ENCODE measurements at places on chromosomes 12 and 14.

- no peak for DNase-seq
These were observed 124.4 kb upstream of the RTL1 start for GRCh38 chr14:101027966-101028365.

DNA sequence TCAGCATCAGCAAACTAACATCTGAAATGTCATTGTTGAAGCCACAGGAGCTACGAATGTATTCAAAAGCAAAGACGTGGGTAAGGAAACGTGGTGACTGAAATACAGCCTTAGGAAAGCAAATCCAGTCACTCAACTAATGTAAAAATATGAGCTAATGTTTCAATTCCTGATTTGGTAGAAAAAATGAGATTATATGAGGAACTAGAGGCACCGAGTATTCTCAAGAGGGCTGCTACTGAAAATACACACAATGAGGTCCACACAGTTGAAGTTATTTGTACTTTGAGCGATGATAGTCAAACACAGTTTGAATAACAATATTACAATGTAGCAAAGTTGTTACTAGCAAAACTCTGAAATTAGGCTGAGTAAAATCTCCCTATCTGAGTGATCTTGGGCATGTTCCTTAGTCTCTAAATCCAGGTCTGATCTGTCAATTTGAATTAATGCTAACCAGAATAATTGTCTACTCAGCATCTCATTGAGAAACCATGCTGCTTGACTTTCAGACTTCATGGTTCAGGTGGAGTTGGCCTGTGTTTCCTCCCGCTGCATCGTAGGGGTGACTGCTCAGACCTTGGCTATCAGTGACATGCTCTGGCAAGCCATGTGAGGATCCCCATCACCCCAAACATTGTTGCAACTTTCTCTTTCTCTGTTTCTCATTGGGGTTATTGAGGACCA is 467.1 kb upstream of the SOX5 start:
- no peak for DNase-seq

DNA sequence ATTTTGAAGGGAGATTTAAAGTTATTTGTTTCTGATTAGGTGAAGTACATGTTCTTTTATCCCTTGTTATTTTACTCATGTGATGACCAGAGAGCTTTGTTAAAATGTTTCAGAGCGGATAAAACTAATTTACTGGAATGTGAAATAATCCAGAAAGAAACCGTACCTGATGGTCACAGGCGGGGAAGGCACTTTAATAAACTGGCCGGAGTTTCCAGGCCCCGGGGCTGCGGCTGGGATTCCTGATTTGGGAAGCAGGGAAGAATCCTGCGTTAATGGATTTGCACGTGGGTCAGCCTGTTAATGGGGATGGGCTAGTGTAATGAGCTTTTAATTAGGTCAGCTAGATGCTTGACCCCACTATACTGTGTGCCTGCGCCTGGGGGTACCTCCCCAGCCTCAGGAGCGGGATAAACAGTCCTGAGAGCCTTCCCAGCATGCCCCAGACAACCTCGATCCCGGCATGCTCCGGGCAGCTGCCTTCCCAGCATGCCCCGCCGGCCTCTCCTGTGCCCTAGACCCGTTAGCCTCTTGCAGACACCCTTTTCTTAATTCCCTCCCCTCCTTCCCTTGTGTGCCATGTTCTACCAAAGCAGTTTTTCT is 208.6 kb upstream of the CDKN3 start:
- DNase-seq, result no peak

DNA sequence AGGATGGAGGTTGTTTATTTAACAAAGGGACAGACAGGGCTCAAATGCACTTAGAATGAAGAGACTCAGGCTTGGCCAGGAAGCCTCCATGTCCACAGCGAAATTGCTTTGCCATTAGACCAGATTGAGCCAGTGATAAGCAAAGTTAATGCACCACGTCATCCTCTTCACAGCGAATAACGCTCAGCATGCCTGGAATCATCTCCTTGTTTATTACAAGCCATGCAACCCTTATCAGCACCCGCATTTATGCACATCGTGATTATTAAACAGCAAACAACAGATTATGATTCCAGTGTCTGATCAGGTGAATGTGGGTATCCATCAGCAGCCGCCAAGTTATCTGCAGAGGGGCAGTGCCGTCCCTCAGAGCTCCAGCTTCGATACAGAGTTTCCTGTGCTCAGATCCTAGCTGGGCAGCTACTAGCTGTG is 175.0 kb upstream of the TMEM132C start:
- no peak for DNase-seq

- no peak for DNase-seq
These were observed 50.5 kb downstream of the ATF7 start for GRCh38 chr12:53575502-53576249.

GRCh38 chr14:95440951-95441350 is 75.5 kb downstream of the SYNE3 start:
- no peak for DNase-seq

- no peak for DNase-seq
These were observed 103.3 kb downstream of the PELI2 start for GRCh38 chr14:56221382-56222128.

GRCh38 chr14:45785240-45785639 is 532.2 kb upstream of the MIS18BP1 start:
- no peak for DNase-seq

DNA sequence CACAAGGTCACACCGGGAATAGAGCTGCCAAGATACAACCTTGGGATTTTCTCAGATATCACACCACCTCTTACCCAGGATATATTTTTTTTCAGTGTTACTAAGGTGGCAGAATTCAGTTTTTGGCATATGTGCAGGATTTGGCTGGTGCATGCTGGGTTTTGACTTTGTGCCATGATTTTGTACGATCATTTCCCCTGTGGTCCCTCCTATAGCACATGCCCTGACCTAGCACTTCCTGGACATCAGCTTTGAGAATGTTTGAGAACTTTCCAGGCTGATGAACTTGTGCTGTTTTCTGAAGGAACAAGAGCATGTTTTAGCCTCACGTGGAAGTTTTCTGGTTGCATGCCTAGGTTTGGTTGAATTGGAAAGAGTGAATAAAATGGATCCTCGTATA is 11.0 kb upstream of the TBPL2 start:
- no peak for DNase-seq

GRCh38 chr12:32605326-32606095 is 73.6 kb upstream of the DNM1L start:
- no peak for DNase-seq

DNA sequence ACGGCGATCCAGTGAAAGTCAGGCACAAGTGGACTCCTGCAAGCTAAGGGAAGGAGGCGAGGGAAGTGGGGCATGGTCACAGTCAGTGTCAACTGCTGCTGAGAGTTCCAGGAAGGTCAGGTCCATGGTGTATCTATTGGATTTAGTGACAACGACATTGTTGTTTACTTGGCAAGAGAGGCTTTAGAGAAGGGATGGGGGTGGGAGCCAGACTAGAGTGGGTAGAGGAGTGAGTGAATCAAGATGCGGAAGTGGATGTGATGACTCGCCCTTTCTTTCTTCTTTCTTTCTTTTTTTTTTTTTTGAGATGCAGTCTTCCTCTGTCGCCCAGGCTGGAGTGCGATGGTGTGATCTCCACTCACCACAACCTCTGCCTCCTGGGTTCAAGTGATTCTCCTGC is 12.5 kb downstream of the P2RX7 start:
- DNase-seq, result no peak

- no peak for DNase-seq
These were observed 423.3 kb downstream of the FLRT2 start for GRCh38 chr14:85953265-85953664.

DNA sequence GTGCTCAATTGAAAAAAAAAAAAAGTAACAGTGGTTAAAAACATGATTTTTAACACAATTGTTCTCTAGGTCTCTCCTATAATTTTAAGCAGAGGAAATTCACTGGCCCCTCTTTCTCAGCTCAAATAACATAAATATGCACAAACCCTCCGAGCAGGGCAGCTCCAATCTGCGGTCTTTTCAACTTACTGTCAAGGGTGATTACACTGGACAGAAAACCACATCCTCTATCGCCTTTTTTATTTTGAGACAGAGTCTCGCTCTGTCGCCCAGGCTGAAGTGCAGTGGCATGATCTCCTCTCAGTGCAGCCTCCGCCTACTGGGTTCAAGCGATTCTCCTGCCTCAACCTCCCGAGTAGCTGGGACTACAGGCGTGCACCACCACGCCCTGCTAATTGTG is 16.5 kb upstream of the GABARAPL1 start:
- no peak for DNase-seq

Data from T follicular helper cell (primary cell).